Stimulated activated CD8-positive, alpha-beta memory T cell treated with anti-CD3 and anti-CD28 coated beads, Interleukin-2, amount 100 ng/mL, for 48 hours (primary cell): ENCODE measurements at places on chromosomes 11 and 22.

- DNase-seq, result no peak
Measured at GRCh38 chr11:503179-503981, 3.7 kb downstream of the RNH1 start.

GRCh38 chr22:20022978-20023613 lies 2.2 kb downstream of the TANGO2 start:
- DNase-seq, result no peak

- no peak for DNase-seq
Measured at GRCh38 chr11:100011697-100012096, 675.4 kb upstream of the ARHGAP42 start.

GRCh38 chr22:22030493-22031182 lies 48.1 kb upstream of the TOP3B start:
- no peak for DNase-seq

DNA sequence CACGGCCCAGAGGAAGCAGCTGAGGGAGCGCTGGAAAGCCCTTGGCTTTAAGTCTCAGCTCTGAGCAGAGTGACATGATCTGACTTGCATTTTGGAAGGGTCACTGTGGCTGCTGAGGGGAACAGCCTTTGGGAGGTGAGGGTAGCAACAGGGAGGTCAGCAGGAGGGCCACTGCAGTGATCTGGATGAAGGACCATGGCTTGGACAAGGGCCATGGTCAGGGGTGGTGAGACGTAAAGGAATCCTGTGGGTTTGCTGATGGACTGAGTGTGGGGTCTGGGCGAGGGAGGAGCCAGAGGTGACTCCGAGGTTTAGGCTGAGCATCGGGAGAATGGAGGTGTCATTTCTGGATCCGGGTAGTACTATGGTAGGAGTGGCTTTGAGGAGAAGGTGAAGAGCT lies 33.3 kb downstream of the SGSM3 start:
- DNase-seq, result no peak

DNA sequence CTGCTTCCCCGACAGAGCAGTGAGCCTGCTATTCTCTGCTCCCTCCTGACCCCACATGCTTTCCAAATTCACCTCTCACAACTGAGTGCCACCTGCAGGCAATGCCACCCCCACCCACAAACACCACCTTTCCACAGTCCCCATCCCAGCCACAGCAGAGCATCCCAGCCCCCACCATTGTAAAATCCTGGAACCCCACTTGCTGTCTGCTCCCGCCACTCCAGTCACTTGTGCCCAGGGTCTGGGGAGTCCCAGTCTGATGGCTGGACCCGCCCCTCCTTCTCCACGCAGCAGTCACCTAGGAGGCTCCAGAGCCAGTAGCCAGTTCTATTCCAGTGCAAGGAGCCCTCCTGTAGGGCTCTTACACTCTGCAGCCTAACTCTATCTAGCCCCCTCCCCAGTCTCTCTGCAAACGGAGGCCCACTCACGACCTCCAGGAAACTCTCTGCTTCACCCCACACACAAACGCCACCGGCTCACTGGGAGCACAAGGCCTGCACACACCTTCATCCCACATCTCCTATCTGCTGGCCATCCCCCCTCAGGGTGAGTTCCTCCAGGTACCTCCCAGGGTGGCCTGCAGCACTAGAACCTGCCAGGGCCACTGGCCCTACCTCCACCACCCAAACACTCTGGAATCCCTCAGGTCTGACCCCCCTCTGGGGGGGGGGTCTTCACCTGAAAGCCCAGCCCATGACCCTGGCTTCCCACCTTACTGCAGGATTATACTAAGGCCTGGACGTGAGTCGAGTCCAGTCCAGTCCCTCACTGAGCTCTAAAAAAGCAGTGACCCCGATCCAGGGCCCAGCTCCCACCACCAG lies 1.4 kb downstream of the GNB1L start:
- DNase-seq, result no peak

DNA sequence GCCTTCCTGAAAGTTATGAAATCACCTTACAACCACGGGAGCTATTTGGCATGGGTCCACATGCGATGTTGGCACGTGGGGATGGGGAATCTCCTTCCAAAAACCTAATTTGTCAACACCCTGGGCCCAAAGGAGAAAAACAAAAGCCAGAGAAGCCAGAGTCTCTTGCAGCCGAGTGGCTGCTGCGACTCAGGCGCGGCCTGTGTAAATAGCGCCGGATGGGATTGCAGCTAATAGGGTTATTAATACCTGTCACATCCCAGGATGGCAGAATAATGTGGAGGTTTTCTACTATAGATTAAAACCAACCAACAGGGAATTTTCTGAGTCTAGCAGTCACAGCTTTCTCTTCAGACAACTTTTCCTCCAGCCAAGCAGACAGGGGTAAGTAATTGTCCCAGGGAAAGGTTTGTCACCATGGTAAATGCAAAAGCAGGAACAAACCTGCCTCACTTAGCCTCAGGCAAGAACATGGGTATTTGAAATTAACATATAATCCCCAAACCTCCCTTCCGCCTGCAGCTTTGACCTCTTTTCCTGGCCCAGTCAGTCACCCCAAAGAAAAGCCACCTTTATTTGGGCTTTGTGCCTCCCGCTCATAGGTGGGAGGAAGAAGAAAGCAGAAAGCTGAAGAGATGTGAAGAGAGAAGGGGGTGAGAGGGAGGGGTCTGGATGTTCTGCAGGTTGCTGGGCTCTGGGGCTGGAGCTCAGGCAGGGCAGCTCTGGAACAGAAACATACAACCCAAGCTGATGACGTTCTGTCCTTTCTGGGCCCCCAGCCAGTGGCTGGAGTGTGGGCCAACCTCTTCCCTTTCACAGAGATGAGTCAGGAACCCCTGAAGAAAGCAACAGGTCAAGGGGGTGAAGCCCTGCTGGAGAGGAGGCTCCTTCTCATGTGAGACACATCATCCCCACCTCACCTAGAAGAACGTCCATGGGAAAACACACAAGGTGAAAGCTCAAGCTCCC lies 376.5 kb downstream of the NXPE2 start:
- no peak for DNase-seq
